ENCODE measurements at places on chromosomes 4 and X.

DNA sequence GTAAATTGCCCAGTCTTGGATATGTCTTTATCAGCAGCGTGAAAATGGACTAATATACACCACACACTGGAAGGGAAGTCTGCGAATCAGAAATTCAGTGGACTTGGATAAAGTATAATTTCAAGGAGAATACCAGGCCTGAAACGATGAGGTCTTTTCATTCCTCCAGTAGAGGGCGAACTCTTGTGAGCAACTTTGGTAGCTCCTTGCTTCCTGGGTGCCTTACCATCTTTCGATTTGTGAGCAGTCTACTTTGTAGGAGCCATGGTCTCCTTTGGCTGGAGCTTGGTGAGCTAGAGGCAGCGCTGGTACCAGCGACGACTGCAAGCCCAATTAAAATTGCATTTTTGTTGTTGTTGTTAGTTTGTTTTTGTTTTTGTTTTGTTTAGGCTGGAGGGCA, 791.9 kb downstream of the FAT4 start:
- DNase-seq: peak; percentile 3

DNA sequence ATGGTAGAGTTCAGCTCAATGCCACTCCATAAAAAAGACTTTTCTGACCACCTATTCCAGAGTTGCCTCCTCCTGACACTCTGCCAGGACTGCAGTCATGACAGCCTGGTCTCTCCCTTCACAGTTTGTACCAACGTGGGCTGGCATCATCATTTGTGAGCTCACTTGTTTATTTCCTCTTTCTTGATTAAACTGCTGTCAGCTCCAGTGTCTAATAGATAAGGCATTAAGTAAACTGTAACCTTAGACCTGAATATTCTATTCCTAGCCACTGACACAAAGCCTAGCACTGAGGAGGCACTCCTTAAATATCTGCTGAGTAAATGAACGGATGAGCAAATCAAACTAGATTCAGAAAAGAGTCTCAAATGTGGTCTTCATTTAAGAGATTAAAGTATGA, 48.7 kb downstream of the DDX60 start:
- no peak for DNase-seq

GRCh38 chr4:36081185-36081584, 163.1 kb downstream of the ARAP2 start:
- no peak for DNase-seq

- DNase-seq: peak; percentile 52
Observed at GRCh38 chrX:68183612-68184214, 249.6 kb downstream of the OPHN1 start.

- DNase-seq: peak; percentile 12
Observed at GRCh38 chr4:75989846-75990528, 758 bp downstream of the SDAD1 start.

DNA sequence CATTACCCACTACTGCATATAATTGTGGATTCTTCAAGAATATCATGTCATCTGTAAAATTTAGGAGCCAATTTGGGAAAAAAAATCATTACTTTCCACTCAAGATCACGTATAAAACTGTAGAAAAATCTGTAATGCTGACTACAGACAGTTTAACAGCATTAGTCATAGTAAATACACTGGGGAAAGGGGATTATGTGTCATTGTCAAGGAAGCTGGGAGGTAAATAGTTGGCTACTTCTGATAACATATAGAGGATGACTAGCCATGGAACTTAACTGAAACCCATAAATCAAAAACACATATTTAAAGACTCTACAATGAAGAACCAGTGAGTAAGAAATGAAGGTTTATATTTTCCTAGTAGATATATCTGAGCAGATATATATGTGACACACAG, 1666.4 kb upstream of the IGFBP7 start:
- no peak for DNase-seq

GRCh38 chr4:10099499-10100325, 16.9 kb downstream of the WDR1 start:
- DNase-seq: no peak

DNA sequence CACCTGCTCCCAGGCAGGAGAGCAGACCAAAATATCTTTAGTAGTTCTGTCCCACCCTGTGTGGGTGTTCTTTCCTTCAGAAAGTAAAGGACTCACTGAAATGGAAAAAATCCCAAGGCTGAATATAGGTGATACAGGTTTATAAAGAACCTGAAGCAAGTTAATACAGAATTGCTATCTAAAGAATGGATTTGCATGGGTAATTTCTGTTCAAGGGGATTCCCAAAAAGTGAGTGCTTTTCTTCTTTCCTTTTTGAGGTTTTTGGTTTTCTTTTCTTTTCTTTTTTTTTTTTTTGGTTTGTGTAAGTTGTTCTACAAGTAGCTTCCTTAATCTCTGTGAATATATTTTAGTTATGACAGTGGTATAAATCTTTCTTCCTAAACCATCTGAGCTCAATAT, 560.7 kb upstream of the BOD1L1 start:
- no peak for DNase-seq

GRCh38 chrX:46863072-46863471, 26.2 kb downstream of the RP2 start:
- no peak for DNase-seq

- DNase-seq: no peak
Observed at GRCh38 chr4:163440040-163440439, 33.5 kb downstream of the TKTL2 start.

- DNase-seq: no peak
Observed at GRCh38 chr4:175405961-175406360, 406.1 kb downstream of the GPM6A start.

Data from EH (cell line).